ENCODE measurements at places on chromosomes 16 and 17.

DNA sequence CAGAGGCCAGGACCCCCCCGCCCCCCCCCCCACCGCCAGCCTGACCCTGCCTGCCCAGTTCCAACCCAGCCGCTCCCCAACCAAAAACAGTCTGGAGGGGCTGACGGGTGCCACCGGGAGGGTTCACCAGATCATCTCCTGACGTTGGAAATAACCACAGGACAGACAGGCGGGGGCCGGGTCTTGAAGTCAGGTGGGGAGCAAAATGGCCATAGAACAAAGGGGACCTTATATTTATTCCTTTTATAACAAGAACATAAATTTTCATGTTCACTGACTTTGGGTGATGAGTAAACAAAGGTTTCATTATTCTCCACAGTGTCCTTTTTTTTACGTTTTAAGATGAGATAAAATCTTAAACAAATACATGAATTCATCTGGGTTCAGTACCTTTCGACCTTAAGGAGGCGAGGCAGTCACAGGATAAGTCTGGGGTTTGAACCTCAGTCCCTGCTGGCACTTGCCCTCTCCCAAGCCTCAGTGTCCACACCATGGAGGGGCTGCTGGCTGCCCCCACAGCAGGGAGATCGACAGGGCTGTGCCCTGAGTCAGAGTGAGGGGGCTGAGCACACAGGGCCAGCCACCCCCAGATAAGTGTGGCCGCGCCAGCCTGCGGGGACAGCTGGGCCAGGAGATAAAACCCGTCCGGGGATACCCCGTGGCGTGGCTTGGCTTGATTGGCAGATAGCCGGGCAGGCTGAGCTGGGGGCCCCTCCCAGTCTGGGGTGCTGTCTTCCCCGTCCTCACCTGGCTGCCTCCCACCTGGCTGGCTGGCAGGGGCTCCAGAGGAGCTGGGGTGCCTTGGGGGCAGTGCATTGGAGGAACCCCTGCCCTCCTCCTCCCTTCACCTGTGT, 15.0 kb downstream of the SLC7A5 start:
- no peak for DNase-seq

- peak; percentile 94 for DNase-seq
Measured at GRCh38 chr16:70715055-70715858, 29.4 kb upstream of the MTSS2 start.

DNA sequence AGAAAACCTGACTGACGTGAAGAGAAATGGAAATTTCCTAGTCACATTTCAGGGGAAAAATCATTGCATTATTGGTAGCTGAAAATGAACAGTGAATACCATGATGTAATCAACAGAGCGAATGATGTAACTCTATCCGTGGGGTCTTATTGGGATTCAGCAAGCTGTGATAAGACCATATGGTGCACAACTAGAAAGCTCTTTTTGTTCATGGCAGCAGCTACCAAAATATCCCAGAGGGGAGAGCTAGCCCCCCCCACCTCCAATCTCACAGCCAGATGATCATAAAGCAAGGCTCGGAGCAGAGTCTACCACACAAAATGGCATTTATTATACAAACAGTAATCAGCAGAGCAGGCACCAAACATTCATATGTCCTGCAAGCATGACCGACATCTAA, 22.2 kb upstream of the DNAH17 start:
- DNase-seq, result no peak

DNA sequence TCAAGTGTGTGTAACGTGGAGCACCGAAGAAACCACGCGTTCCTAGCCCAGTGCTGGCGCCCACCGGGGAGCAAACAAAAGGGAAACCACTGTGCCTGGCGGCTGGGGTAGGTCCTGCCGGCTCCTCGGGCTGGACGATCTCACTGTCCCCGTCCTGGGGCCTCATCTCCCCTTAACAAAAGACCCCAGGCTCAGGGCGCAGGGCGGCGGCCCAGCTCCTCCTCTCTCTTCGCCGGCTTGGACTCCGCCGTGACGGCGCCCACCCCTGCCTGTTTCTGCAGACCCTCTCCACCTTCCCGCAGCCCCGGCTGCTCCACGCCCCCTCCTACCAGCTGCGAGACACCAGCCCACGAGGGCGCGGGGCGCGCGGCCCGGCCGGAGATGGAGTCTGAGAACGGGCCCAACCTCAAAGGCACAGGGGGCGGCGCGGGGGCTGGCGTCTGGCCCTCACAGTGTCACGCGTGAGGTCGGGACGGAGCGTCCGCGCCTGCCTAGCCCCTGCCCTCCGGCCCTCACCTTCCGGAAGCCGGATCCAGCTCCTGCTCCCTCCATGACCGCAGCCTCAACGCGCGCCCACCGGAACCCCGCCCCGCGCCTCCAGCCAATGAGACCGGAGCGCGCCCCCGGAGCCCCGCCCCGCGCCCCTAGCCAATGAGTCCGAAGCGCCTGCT, at the start of gene CENPX:
Gene CENPX (minus strand): TSS at position 569 of the 671 bp plus-strand sequence. CDS start 17 bp downstream, at position 552.
- no peak for DNase-seq

- peak; percentile 97 for DNase-seq
Measured at GRCh38 chr17:43367737-43368242, 31.0 kb upstream of the ARL4D start.

DNA sequence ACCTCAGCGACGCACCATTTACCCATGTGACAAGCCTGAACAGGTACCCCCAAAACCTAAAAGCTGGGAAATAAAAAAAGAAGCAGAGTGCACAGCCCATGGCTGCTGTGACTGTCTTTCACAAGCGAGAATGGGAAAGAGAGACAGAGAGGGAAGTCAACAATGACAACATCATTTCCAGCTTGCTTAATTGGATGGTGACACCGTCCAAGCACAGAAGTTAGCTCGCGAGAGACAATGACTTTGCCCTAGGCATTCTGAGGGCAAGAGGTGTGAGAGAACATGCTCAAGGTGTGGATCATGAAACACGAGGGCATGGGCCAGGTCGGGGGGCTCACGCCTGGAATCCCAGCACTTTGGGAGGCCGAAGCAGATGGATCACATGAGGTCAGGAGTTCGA, 19.3 kb upstream of the NSMCE1 start:
- DNase-seq, result no peak

- DNase-seq, result no peak
Measured at GRCh38 chr17:52011064-52011463, 147.4 kb downstream of the CA10 start.
